ENCODE measurements at places on chromosomes 16 and 17. TPM values are rescaled to one million over a fixed set of nuclear protein-coding genes. Genes with fewer than 3 reads are reported as not detected.

The MT4 gene
- not detected for total RNA-seq

The SKAP1 gene
- not detected for total RNA-seq

The MRC2 gene
- total RNA-seq, result 184 TPM

The NLRC3 gene
- total RNA-seq, result 2.5 TPM

The C16orf54 gene
- total RNA-seq, result 2.8 TPM

The PIRT gene
- total RNA-seq, result not detected

The KRT33A gene
- total RNA-seq, result not detected

The GRAP gene
- 3.2 TPM for total RNA-seq

The CCDC78 gene
- 0.95 TPM for total RNA-seq

The DNAI2 gene
- not detected for total RNA-seq

The LRRC75A gene
- total RNA-seq, result 4.0 TPM

The LITAFD gene
- not detected for total RNA-seq

The MYL4 gene
- not detected for total RNA-seq

The HOXB9 gene
- total RNA-seq, result not detected

The SGF29 gene
- 17.8 TPM for total RNA-seq

The MYH8 gene
- total RNA-seq, result not detected

The HYDIN gene
- 5.4 TPM for total RNA-seq

The PRSS53 gene
- 13.7 TPM for total RNA-seq

The DOC2A gene
- total RNA-seq, result not detected

The BAIAP3 gene
- total RNA-seq, result 2.5 TPM

The SULT1A2 gene
- total RNA-seq, result not detected

The KRTAP9-8 gene
- total RNA-seq, result not detected

The ATP2A3 gene
- total RNA-seq, result 50.4 TPM

The LLGL2 gene
- 6.4 TPM for total RNA-seq

The MT1A gene
- 168 TPM for total RNA-seq

The QPRT gene
- total RNA-seq, result 0.95 TPM

The FNDC8 gene
- not detected for total RNA-seq

The ADPRM gene
- total RNA-seq, result 6.9 TPM

The MRPL38 gene
- total RNA-seq, result 42.4 TPM

The STAT5B gene
- total RNA-seq, result 95.2 TPM

The CD300LD gene
- total RNA-seq, result not detected

The TEKT5 gene
- total RNA-seq, result not detected

The CACNG1 gene
- not detected for total RNA-seq

The CREBBP gene
- 65.0 TPM for total RNA-seq

All from thoracic aorta (tissue), 2 donors.